Placental pericyte (primary cell): ENCODE measurements at places on chromosomes 13 and 19. TPM values are rescaled to one million over a fixed set of nuclear protein-coding genes. Genes with fewer than 3 reads are reported as not detected.

TMPRSS9 gene
- not detected in 2 replicates for total RNA-seq

ZNF534 gene
- 0.44 and 0.57 TPM in 2 replicates for total RNA-seq

ZNF66 gene
- total RNA-seq = 0.66 and 3.3 TPM in 2 replicates

EFNB2 gene
- total RNA-seq = 2.2 and 28.2 TPM in 2 replicates

SHISA7 gene
- not detected in 2 replicates for total RNA-seq

ATP7B gene
- 1.4 and 2.8 TPM in 2 replicates for total RNA-seq

OVOL3 gene
- not detected in 2 replicates for total RNA-seq

HAUS8 gene
- total RNA-seq = 1.3 and 8.6 TPM in 2 replicates

FGF14 gene
- 0.57 TPM in 1 of 2 replicates, not detected in the other for total RNA-seq

AMH gene
- total RNA-seq = 0.29 and 1.1 TPM in 2 replicates

CCDC194 gene
- 0.22 TPM in 1 of 2 replicates, not detected in the other for total RNA-seq

CEACAM16 gene
- total RNA-seq = under 0.01 TPM in 1 of 2 replicates, not detected in the other

MTUS2 gene
- under 0.01 and 0.57 TPM in 2 replicates for total RNA-seq

PLIN5 gene
- total RNA-seq = under 0.01 TPM in 1 of 2 replicates, not detected in the other

PSG3 gene
- total RNA-seq = not detected in 2 replicates

MAP2K2 gene
- 161 and 218 TPM in 2 replicates for total RNA-seq

ZIC5 gene
- total RNA-seq = not detected in 2 replicates

KCNRG gene
- total RNA-seq = 2.2 and 4.9 TPM in 2 replicates

SBK2 gene
- not detected in 2 replicates for total RNA-seq

GARRE1 gene
- total RNA-seq = 18.6 and 19.6 TPM in 2 replicates

THSD8 gene
- total RNA-seq = not detected in 2 replicates

DAND5 gene
- 0.14 TPM in 1 of 2 replicates, not detected in the other for total RNA-seq

B3GNT8 gene
- 0.66 and 1.7 TPM in 2 replicates for total RNA-seq
